ENCODE measurements at places on chromosomes 12 and 14.

DNA sequence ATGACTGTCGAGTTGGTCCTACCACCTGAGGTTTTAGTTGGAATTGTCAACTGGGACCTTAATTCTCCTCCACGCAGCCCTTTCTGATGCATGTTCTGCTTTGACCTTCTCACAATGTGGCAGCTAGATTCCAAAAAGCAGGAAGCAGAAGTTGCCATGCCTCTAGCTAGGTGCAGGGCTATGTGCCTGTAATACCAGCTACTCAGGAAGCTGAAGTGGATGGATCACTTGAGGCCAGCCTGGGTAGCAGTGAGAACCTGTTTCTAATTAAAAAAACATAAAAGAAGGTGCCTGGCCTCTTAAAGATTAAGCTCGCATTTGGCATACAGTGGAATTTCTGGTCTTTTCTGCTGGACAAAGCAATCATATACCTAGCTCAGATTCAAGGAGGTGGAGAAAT is 77.1 kb downstream of the FGD4 start:
- no peak for DNase-seq

DNA sequence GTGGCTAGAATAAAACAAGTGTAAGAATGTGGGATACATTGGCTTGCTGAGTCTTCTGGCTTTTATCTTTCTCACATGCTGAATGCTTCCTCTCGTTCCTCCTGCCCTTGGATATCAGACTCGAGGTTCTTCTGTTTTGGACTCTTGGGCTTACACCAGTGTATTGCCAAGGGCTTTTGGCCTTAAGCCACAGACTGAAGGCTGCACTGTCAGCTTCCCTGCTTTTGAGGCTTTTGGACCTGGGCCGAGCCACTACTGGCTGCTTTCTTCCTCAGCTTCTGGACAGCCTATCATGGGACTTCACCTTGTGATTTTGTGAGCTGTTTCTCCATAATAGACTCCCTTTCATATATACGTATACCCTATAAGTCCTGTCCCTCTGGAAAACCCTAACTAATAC is 300.9 kb upstream of the STXBP6 start:
- no peak for DNase-seq

GRCh38 chr14:26738571-26738970 is 140.7 kb upstream of the NOVA1 start:
- no peak for DNase-seq

DNA sequence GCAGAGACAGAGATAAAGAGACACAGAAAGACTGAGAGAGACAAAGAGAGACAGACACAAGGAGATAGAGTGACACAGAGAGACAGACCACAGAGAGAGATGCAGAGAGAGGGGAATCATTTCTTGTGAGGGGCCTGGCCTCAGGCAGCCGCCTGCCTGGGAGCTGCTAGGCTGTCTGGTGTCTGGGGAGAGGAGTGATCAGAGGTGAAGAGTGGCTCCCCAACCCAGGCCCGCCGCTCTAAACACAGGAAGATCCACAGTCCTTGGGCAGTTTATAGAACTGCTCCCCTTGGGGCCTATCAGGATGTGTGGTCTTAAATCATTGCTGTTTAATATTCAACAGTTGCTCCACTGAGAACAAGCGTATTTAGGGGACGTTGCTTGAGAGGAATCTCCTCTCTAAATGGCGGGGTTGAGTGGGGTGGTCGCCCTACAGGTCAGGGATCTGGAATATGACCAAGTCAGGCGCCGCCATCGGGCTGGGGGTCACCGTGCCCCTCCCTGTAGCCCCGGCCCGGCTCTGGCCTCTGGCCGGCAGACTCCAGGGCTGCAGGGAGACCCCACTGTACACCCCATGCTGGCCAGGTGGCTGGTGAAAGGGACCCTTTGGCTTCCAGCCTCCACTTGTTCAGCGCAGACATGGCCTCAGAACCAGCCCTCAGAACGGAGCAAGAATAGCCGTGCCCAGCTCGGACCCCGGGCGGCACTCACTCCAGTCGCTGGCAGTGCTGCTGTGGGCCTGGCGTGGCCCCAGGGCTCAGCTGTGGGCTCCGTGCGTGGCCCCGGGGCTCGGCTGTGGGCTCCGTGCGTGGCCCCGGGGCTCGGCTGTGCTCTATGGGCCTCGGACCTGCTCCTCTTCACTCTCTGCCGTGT is 89.4 kb downstream of the GALNT9 start:
- no peak for DNase-seq

- DNase-seq: no peak
Measured at GRCh38 chr12:30968211-30968610, 41.7 kb downstream of the TSPAN11 start.

GRCh38 chr14:35389315-35389667 is 15.3 kb downstream of the NFKBIA start:
- DNase-seq: no peak

GRCh38 chr14:94389731-94390371 is 1.4 kb upstream of the SERPINA1 start:
- no peak for DNase-seq

DNA sequence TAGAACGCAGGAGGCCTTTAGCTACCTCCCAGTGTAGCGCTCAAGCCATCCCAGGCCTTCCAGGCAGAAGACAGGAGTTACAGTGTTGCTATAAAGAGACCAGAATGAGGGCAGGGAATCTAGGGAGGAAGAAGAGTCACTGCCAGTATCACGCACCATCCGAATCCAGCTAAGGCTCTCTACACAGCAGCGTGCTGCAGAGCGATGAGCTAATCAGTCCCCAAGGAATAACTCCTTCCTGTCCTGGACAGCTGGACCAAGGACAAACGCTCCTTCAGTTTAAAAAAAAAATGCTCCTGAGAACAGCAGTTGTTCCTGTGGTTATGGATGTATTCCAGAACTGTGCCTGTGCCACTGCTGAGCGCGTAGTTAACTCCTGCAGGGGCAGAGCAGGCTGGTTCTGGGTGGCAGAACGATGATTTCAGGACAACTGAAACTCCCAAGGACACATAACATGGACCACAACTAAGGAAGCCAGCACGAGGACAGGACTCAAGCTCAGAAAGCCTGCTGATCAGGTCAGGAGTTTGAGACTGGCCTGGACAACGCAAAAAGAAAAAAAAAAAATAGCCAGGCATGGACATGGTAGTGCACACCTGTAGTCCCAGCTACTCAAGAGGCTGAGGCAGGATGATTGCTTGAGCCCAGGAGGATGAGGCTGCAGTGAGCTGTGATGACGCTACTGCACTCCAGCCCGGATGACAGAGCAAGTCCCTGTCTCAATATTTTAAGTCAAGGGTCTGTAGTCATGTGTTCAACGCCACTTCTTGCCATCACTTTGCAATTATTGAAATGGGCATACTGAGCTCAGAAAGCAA is 2.6 kb downstream of the IFFO1 start:
- DNase-seq: no peak

GRCh38 chr12:113473400-113473799 is 1.7 kb upstream of the LHX5 start:
- DNase-seq: no peak

DNA sequence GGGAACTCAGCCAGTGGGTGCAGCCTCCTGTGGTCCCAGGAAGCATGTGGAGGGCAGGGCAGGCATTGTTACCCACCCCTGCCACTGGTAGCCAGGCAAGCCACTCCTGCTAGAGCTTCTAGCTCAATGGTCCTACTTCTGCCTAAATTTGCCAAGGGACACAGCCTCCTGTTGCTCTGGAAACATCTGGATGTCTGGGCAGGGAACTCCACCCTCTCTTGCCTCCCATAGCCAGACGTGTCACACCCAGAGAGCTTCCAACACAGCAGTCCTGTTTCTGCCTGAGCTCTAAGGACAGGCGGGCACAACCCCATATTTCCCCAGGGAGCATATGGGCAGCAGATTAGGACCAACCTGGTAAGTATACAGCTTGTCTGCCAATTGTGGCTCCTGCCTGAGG is 350.2 kb downstream of the GLT1D1 start:
- DNase-seq: no peak

DNA sequence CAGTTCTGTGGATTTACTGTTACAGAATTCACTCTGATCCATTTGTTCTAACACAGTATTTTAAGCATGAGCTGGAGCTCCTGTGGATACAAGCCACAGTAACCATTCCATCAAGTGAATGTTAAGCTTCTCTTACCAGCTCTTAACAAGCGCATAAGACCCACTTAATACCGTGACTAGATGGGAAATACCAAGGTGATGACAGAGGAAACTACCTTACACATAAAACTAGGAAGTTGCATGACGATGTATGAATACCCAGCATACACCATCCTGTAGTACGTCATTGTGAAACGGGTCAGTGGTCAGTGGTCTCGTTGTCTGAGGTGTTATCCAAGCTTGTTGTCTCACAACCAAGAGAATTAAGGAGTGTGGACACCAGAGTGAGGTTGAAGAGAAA is 2.0 kb upstream of the GALC start:
- no peak for DNase-seq

All from T follicular helper cell (primary cell).